GF-D8 (cell line): ENCODE measurements at places on chromosomes 6 and 20.

DNA sequence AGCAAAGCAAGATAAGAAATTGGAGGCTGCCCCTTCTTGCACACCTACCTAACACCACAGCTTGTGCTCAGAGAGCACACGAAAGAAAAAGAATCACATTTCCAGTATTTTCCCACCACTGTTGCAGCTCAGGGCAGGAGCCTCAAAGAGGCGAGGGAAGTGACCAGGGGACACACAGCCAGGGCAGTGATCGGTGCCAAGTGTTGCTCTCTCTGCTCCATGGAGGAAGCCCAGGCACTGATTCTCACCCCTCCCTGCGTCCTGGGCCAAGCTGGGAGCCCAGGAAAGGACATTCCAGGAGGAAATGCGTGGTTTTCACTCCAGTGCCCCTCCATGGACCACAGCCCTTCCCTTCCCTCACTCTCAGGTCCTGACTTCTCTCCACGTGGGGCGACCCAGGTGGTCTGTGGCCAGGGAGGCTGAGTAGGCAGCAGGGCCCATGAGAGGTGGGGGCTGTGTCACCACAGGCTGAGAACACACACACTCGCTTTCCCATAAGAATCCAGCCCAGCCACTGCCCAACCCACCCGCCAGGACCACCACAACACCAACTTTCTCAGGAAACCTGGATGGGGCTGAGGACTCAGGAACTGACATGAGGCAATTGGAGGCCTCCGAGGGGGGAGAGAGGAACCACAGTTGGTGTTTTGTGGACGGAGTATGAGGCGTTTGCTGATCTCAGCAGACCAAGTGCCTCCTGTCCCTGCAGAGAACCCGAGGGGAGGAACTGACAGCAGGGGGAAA lies 81.7 kb upstream of the MAFB start:
- DNase-seq: no peak

DNA sequence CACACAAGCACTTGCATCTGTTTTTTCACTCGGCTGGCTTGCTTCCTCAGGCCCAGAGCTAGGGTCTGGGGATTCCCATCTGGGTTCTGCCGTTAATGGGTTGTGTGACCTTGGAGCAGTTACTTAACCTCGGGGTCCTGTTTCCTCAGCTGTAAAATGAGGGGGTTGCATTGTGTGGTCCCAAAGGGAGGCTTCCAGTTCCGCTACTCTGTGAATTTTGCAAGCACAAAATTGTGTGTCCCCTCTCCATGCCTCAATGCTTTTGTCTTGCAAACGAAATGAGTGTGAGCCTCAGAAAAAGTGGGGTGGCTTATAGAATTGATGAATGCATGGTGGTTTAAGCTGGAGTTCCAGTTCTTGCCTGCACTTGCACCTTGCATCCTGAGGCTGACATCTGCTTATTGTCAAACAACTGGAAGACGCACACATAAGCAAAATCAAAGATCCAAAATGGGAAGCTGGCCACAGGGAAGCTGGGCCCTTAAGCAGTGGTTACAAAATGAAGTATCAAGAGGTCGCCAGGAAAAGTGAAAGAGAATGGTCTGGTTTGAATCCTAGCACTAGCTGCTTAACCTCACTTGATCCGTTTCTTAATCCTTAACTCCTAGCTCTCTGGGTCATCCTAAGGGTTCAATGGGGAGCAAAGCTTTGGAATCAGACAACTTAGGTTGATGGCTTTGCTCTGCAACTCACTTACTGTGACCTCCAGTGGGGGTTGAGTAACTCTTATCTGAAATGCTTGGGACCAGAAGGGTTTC lies 490.6 kb downstream of the DHX35 start:
- DNase-seq: no peak

DNA sequence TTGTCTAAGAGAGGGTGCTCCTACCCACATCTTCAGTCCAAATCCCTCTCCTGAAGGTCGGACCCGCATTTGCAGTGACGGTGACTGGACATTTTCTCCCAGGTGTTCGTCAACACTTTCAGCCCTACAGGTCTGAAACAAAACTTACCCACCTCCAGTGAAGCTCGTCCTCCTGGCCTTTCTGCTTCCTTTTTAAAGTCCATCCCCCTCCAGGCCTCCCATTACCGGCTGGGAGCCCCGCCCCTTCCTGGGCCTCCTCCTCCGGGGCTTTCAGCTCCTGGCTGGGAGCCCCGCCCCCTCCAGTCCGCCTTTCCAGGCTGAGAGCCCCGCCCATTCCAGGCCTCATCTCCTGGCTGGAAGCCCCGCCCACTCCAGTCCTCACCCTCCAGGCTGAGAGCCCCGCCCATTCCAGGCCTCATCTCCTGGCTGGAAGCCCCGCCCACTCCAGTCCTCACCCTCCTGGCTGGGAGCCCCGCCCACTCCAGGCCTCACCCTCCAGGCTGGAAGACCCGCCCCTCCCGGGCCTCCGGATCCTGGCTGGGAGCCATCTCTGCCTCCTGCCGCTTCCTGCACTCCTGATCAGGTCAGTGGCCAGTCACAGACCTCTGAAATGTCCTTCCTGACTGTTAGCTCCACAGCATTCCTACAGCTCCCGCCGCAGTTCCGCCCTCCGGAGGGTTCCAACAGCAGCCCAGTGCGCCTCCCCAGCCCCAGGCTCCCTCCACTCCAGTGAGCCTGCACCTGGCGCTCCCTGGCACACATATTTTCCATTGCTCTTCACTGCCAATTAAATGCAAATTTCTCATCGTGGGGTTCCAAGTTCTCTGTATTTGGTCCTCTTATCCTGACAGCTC lies 98.5 kb downstream of the LY86 start:
- DNase-seq: no peak

DNA sequence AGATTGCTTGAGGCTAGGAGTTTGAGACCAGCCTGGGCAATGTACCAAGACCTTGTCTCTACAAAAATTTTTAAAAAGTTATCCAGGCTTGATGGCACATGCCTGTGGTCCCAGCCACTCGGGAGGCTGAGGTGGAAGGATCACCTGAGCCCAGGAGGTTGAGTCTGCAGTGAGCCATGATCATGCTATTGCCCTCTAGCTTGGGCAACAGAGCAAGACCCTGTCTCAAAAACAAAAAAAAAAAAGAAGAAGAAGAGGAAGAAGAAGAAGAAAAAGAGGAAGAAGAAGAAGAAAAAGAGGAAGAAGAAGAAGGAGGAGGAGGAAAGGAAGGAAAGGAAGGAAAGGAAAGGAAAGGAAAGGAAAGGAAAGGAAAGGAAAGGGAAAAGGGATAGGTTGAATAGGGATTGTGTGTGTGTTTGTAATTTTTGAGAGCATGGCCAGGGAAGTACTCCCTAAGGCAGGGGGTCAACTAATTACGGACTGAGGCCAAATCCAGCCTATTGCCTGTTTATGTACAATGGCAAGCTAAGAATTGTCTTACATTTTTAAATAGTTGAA lies 43.0 kb upstream of the ZNF217 start:
- DNase-seq: no peak

- DNase-seq: no peak
Observed at GRCh38 chr6:30450548-30450908, 38.8 kb upstream of the HLA-E start.

DNA sequence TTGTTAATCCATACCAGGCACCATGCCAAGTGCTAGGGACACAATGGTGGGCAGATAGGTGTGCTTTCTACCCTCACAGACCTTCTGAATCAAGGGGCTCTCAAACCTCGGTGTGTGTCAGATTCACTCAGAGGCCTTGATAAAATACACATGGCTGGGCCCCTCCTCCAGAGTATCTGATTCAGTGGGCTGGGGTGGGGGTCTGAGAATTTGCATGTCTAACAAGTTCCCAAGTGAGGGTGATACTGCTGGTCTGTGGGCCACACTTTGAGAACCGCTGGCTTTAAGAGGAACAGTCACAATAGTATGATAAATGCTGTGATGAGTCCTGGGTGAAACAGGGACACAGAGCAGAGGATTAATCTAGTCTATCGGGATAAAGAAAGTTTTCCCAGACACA lies 35.8 kb upstream of the SIRT5 start:
- no peak for DNase-seq

DNA sequence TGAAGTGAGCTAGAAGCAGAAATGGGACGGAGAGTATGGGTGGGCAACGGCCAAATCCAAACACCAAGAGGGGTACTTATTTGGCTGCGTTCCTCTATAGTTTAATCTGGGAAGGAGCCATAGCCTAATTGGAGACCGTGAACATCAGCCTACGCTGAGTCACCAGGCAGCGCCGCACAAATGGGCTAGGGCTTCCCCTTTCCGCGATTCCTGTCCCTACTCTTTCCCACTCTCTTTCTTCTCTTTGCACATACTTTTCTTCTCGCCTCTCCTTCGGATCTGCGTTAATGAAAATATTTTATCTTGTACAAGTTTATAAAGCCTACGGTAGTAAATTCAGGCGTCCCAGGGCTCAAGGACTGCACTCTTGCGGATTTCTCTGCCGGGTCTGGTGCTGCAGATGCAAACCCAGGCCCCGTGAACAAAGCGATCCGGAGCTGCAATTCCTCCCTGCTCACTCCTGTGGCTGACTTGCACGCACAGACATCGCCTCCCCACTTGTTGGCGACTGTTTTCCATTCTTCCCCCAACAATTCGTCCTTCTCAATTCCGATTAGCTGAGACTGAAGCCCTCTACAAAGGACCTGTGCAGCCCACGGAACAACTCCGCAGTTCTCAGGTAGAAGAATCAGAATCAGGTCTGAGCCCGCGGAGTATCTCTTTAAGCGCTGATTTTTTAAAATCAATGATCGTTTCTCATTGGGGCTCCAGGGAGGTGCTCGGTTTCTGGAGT lies 4.2 kb upstream of the TBX18 start:
- DNase-seq: no peak

DNA sequence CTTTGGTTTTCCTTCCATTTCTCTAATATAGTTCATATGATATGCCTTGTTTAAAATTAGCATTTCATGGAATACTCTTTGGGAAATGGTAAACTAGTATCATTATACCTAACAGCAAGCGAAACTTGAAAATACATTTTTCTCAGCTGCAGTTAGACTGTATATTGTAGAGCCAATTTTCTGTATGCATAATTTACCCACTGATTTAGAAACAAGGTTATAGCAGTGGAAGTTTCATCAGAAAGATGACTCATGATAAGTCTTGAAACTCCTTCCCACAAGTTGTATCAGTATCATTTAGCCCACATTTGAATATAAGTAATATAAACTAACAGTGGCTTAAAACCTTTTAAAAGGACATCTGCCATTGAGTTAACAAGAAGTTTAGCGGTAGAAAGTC lies 164.8 kb upstream of the BMP5 start:
- DNase-seq: no peak

- DNase-seq: no peak
Observed at GRCh38 chr20:38373231-38373867, 27.1 kb downstream of the LBP start.

DNA sequence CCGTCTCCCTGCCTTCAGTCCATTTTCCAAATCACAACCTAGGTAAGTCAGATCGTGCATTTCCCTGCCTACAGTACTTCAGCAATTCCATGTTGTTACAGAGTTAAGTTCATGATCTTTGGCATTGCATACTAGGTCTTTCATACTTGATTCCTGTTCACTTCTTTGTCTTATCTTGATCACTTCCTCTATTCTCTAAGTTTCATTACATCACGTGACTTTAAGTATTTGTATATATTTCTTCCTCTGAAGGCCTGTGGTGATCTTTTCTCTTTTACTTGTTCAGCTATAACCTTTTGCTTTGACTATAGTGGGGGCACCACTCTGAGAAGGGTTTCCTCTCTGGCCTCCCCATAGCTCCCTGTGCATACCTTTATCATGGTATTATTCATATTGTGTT lies 100.2 kb downstream of the TRMT11 start:
- no peak for DNase-seq

DNA sequence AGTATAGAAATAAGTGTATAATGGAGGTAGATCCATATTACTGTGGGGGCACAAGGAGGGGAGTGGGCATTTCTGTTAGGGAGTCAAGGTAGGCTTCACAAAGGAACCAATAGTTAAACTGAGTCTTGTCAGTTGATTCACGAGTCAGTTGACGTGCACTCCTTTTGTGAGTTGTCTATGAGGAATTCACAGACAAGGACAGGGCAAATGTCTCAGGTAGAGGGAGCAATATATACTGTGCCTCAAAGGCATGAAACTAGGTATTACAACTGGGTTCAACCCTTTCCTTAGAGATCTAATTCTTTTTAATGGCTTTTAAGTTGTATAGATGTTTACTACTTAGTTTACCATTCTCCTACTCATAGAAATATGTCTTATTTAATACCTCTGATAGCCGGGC lies 11.0 kb downstream of the TMEM14C start:
- no peak for DNase-seq

GRCh38 chr6:108966855-108967755 lies 118.9 kb downstream of the ARMC2 start:
- peak; percentile 85 for DNase-seq

GRCh38 chr6:1669996-1670395 lies 60.3 kb downstream of the FOXC1 start:
- no peak for DNase-seq

DNA sequence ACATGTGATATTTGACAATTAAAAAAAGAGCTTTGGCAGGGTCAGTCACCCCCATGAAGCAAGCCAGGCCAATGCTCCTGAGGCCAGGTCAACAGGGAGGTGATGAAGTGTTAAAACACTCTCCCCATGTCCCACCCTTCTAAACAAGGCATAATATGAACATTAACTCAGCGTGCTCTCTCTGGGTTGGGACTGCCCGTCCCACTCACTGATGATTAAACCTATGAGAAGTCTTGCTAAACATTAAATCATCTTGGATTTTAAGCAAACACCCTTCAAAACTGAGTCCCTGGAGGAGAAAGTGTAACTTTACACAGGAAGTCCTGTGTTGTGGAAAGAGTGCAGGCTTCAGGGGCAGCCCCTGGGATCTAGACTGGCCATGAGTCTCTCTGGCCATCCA lies 558.5 kb downstream of the CD83 start:
- no peak for DNase-seq

DNA sequence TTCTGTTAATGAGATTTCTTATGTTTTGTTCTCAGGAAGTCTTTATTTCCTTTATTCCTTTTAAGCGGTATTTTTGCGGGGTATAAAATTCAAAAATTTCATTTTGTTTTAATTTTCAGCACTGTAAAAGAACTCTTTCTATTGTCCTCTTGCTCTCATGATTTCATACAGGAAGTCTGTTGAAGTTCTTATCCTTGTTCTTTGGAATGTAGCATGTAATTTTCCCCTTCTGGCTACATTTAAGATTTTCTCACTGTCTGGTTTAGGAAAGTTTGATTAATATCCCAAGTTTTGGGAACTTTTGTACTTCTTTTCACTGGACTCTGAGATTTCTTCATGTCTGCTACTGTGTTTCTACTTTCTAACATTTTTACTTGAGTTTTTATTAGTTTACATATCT lies 581.4 kb upstream of the GJE1 start:
- DNase-seq: no peak

- no peak for DNase-seq
Observed at GRCh38 chr6:114998492-114998891, 655.7 kb upstream of the HS3ST5 start.

- DNase-seq: no peak
Observed at GRCh38 chr6:98343797-98344196, 490.6 kb upstream of the POU3F2 start.

DNA sequence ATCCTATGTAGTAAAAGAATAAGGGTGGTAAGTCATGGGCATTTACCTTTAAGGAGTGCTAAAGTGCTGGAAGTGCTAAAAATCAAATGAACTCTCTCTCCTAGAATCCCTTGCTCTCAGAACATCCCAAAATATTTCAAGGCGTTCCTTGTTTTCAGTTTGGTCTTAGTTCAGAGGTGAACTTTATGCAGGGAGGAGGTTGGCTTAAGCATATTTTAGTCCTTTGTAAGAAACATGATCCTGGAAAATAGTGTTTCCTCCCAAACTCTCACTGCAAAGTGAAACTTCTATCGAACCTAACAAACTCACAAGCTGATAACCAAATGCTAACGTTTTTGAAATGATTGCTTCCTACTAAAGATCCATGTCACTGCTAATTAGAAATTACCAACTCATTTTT lies 231.4 kb downstream of the FOXC1 start:
- DNase-seq: no peak
